Stimulated activated CD4-positive, alpha-beta T cell treated with anti-CD3 and anti-CD28 coated beads, Interleukin-1b, Interleukin-23, amount 100 ng/mL, for 4 hours (primary cell): ENCODE measurements at places on chromosomes 6 and 20.

DNA sequence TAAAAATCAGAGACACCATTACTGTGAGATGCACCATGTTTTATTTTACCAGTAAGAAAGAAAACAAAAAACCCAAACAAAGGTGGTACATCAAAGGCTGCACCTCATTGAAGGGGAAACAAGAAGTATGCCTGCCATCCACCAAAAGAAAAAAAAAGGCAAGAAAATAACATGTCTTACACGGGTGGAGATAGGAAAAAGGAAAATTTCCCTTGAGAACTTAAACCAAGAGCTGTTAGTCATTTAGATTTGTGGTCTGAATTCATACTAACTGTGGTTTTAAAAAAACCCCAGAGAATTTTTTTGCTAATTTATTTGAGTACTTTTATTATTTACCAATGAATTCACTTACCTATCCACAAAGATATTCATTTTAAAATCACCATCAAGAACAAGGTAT is 144.0 kb downstream of the LRRC1 start:
- DNase-seq = no peak

DNA sequence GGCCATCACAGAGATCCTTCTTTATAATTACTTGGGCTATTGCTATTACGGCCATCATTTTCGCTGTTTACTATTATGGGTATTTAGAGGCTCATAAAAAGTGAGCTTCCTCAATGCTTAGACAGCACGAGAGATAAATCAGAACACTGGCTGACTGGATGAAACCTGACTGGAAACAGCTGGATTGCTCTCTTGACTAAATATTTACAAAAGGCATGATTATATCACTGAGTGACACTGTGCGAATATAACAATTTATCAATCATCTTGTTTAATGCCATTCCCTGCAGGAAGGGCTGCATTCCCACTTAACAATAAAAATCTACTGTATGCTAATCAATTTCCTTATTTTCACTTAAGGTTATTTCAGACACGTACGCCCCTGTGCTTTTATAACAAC is 260.1 kb upstream of the ARID1B start:
- DNase-seq = no peak

- no peak for DNase-seq
Measured at GRCh38 chr6:53302678-53303360, 45.9 kb downstream of the ELOVL5 start.

DNA sequence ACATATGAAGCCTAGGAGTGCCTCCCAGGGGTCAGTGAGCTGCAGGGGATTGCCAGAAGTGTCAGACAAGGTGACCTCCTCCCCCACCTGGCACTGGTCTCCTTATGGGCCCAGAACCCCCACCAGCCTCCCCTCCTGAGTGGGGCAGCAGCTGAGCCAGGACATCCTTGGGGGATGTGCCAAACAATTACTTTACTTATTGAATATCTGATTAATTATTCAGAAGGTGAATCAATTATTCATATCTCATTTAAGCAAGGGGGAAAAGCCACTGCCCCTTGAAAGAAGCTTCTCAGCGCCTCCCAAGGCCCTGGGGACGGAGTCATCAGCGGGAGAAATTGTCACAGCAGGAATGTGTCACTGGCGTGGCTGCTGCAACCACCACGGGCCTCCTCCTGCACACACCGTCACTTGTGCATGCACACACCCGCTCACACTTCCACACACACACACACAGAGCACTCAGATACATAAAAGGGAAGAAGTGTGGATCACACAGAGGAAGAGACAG is 123.4 kb upstream of the MAFB start:
- DNase-seq = no peak

DNA sequence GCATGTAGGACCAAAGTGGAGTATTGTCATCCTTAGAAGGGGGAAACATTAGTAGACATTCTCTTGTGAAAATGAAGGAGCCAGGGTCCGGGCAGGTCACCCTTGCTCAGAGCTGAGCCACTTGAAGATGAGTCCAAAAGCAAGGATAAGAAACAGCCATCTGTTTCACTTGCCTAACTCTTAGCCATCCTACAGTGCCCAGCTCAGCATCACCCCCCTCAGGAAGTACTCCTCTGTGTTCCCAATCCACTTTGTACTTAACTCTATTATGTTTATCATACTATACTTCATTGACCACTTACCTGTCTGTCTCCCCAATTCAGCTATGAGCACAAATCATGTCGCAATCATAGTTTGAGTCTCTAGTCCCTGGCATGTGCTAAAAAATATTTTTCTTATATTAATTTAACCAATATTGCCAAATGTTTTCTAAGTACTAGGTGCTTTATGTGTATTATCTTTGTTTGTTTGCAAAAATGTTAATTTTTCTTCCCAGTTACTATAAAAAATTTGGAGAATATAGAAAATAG is 8.1 kb upstream of the TOX2 start:
- DNase-seq = no peak

- no peak for DNase-seq
Measured at GRCh38 chr6:26232940-26233648, 131.9 kb upstream of the BTN3A2 start.

DNA sequence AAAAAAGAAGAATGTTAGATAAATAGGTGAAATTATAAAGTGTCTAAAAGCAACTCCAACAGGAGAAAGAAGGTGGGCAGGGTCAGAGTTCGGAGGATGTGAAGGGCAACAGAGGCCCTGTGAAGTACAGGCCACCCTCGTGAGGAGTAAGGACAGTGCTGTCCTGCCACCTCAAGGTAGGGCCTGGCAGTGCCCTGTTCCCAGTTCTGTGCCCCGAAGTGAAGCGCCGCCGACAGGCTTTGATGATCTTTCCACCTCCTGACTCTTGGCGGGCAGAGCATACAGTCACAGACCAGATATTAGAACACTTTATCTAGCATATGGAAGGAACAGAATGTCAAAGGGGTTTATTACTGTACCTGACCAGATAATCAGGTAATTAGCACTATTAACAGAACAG is 75.8 kb downstream of the GJA10 start:
- DNase-seq = no peak

GRCh38 chr6:144158133-144158532 is 7.8 kb downstream of the STX11 start:
- no peak for DNase-seq

GRCh38 chr6:104123227-104123626 is 736.5 kb downstream of the HACE1 start:
- no peak for DNase-seq

DNA sequence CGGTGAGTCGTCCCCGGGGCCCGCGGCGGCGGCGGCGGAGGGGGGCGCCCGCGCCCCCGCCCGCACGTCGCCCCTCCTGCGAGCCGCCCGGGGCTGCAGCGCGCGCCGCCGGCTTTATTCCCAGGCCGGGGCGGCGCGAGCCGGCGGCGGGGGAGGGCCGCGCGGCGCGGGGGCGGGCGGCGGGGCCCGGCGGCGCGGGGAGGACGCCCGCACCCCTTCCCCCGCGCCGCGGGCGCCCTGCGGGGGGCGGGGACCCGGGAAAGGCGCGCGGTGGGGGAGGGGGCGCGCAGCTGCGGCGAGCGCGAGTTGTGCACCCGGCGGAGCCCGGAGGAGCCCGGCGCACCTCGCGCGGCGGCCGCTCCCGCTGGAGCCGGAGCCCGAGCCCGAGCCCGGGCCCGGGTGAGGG is 646 bp downstream of the HMGA1 start:
- DNase-seq = no peak

DNA sequence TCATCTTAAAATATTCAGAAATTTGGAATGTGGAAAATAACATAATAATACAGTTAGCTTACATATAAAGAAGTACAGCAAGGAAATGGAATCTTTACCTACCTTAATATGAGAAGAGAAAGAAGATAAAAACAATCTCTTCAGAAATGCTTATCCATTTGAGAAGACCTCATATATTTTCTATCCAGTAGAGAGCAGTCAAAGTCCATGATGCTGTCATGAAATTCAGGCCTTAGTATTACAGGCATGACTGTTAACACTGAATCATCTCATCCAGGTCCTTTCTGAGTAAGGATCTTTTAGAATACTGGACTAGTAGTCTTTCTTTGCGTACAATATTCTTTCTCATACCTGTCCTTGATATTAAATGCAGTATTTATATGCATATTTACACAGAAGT is 713.4 kb downstream of the CD109 start:
- no peak for DNase-seq

DNA sequence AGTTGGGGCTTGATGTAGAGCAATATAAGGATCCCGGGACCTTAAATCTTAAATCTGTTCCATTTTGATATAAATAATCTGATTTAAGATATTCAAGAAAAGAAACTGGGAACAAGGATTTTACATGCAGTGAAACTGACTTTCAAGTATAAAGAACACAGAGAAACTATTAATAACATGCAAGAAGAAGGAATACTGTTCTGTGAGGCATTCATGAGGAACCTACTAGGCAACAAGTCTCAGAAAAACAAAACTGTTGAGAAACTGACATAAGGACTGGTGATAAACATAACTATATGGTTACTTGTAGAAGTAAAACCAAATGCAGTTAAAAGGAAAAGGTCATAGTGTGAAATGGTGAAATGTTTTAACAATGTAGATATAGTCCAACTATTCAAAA is 15.8 kb downstream of the HDDC2 start:
- DNase-seq = no peak

DNA sequence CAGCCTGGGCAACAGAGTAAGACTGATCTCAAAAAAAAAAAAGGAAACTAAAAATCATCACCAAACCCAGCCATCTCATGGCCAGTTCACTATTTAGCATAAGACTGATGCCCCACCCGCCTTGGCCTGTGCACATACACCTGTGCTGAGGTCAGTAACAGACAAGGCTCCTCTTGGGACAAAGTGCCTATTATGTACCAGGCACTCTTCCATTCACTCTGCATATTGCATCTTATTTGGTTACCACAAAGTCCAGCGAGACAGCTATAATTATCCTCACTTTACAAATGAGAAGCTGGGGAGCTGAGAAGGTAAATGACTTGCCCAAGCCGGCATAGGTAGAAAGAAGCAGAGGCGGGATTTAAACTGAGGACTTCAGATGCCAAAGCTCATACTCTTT is 3.8 kb downstream of the PTPRT start:
- no peak for DNase-seq

- DNase-seq = no peak
Measured at GRCh38 chr20:35730583-35731468, 11.2 kb downstream of the RBM39 start.

- DNase-seq = no peak
Measured at GRCh38 chr20:50418890-50419642, 91.1 kb upstream of the PTPN1 start.

DNA sequence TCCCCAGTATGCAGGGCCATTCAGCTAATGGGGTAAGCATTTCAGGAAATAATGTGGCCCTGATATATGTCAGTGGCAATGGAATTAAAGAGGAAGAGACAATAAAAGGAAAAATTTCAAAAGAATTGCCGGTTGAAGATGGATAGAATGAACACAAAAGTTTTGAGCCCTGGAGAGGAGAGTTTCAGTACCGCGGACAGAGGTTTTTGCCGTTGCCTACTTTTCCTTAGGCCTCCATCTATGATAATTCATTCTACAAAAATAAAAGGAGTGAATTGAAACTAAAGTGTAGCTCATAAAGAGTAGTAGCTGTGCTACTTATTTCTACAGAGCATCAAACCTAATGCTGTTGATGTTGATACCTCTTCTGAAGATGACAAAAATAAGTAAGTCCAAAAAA is 140.7 kb downstream of the RNASET2 start:
- no peak for DNase-seq

DNA sequence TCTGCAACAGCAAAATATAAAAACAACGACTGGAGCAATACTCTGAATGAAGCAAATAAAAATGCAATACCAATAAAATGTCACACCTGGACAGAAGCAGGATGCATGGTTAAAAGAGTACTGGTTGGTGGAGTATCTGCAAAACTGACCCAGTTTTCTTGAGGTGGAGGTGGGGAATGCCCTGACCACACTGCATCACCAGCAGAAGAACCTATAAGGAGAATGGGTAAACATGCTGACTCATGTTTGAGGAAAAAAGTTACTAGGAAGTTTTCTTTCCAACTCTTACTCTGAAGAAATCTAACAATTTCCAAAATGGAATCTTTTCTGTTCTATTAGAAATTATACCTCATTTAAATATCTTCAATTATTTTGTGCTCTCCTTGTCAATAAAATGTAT is 43.6 kb downstream of the REPS1 start:
- DNase-seq = no peak

GRCh38 chr6:149898966-149899365 is 1.1 kb upstream of the RAET1E start:
- no peak for DNase-seq

- peak; percentile 57 for DNase-seq
Measured at GRCh38 chr6:111804627-111805235, 68.5 kb downstream of the FYN start.

DNA sequence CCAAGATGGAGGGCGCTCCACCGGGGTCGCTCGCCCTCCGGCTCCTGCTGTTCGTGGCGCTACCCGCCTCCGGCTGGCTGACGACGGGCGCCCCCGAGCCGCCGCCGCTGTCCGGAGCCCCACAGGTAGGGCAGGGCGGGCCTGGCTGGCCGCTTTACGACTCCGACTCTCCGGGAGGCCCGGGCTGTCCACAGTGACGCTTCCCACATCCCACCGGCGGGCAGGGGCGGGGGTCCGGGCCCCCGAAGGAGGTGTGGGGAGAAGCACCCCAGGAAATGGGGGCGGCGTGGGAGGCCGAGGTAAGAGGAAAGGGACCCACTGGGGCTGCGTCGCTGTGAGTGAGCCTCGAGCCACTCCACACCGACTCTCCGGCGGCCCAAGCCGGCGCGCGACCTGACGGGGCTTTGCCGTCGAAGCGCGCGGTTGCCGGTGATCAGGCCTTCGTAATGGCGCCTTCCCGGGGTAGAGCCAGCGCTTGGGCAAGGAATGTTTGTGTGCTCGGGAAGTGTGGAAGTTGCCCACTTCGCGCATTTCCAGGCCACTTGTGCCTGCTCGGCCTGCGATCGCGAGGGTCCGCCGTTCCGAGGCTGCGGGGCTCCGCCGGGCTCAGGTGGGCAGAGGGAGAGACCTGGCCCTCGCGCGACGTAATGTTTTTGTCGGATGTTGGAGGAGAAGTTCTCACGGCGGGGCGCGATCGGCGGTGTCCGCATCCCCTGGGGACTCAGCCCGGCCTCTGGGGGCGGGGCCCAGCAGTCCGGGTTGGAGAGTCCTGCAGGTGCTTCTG is 427 bp downstream of the GINM1 start:
- peak; percentile 44 for DNase-seq

GRCh38 chr20:1934156-1934555 is 38.9 kb downstream of the SIRPA start:
- DNase-seq = no peak

GRCh38 chr6:51542475-51542874 is 544.9 kb downstream of the PKHD1 start:
- no peak for DNase-seq

- DNase-seq = no peak
Measured at GRCh38 chr6:20180935-20181334, 31.3 kb downstream of the MBOAT1 start.
